CD4-positive, alpha-beta T cell treated with Interleukin-4 for 4 hours (primary cell): ENCODE measurements at places on chromosomes 3 and 15.

DNA sequence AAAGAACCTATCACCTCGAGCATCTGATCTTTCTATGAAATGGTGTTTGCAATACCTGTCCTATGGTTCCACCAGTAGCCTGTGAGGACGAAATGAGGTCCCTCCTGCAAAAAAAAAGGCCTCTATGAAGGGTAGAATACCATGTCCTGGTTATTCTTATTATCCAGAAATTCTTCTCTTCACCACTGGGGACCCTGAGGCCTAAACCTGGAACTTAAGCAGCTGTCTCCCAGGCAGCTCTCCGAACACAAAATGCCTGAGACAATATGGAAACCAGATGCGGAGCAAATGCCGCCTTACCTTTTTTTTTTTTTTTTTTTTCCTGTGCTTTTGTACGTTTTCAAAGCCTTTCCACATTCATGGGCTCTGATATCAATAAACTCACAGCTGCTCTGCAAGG, 62.1 kb upstream of the WNT5A start:
- no peak for DNase-seq

DNA sequence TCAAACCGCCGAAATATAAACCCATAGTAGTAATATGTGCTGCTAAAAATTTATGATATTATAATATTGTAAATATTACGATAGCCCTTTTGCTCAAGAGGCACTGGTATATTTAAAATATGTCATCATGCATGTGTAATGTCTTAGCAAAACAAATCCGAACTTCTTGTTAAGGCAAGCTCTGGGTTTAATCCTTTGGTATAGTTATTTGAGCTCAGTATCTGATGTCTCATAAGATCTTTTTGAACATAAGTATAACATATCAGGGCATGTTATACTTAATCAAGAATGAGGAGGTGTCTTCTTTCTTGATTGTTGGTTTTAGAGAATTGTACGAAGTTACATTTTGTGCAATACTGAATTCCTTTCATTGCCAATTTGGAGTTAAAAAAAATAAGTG, 154.1 kb upstream of the CBLB start:
- no peak for DNase-seq

GRCh38 chr3:3745693-3746092, 53.5 kb upstream of the LRRN1 start:
- no peak for DNase-seq

GRCh38 chr15:61422773-61423172, 193.7 kb upstream of the RORA start:
- DNase-seq, result no peak

DNA sequence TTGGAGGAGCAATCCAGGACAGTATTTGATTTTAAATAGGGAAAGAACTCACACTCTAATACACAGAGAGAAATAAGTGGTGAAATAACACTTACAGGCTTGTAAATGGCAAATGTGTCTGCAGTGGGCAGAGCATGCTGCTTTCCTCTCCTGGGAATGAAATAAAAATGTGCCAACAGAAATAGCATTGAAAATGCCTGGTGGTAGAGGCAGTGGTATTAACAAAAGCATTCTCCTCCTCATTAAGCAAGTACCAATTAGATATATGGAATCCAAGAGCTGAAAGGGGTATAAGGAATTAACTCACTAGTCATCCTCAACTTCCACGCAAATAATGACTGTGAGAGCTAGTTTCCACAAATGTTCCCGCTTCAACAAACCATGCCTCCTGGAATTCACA, 364.1 kb upstream of the KCNMB2 start:
- no peak for DNase-seq
